ENCODE measurements at places on chromosomes 6 and 20. TPM values are rescaled to one million over a fixed set of nuclear protein-coding genes. Genes with fewer than 3 reads are reported as not detected.

DNA sequence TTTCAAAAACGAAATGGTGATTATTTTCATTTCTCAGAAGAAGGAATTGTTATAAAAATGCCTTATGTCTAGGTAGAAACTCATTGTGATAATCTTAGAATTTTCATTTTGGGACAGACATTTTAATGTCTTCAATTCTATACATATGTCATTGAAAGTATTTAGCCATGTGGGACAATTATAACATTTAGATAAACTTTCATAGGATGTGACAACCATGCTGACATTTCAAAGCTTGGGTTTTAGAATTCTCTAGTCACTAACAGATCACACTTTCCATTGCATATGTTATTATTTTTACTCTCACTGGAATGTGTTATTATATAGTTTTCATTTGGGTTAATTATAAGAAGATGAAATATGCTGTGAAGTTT lies 4.9 kb downstream of the TAGAP start:
- H3K4me1 ChIP-seq, result no peaks in the 10 kb centered on the region
- H3K27ac ChIP-seq, result no peak overlapping the region
- H3K4me3 ChIP-seq, result no peak overlapping the region
- no peak for DNase-seq
- no peaks in the 10 kb centered on the region for H3K36me3 ChIP-seq

GRCh38 chr6:118228886-118229285 lies 319.2 kb upstream of the PLN start:
- no peak overlapping the region for H3K27ac ChIP-seq
- no peak for DNase-seq
- H3K36me3 ChIP-seq, result no peaks in the 10 kb centered on the region

THBD gene
- total RNA-seq, result 0.06 TPM

HLA-DMB gene
- total RNA-seq, result 4.5 TPM

- H3K27me3 ChIP-seq, result no peaks in the 10 kb centered on the region
- no peak for DNase-seq
- H3K36me3 ChIP-seq, result no peaks in the 10 kb centered on the region
- peaks cover 25% of the 10 kb centered on the region for H3K4me1 ChIP-seq
- peak overlapping the region; percentile 73 for H3K4me3 ChIP-seq
Measured at GRCh38 chr6:44263354-44264100, 1.8 kb downstream of the NFKBIE start.

DNA sequence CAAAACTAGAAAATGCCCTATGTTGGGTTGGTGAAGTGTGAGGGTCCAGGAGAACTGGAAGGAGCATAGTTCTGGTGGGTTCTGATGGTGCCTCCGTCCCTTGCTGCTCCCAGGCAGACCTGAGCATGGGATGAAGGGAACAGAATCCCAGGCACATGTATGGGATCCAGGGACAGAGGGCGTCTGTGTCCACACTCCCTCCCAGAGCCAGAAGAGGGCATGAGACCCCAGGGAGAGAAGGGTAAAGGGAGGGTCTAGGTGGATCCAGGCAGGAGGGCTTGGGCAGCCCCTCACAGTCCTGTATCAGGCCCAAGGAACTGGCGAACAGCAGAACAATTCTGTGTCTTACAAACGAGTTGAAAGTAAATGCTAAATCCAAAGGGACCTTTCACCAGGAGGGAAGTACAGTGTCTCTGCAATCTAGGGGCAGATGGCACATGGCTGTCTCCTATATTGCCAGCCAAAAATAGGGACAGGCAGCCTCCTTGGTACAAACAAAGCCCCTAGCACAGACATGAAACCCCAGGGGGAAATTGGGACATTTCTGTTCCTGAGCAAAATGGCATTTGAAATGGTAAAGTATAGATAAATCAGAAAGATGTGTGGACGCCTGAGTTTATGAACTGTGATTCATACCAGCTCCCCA lies 2.5 kb upstream of the BPIFA1 start:
- H3K27ac ChIP-seq, result no peak overlapping the region
- H3K27me3 ChIP-seq, result peaks cover 20% of the 10 kb centered on the region
- DNase-seq, result peak; percentile 61
- no peaks in the 10 kb centered on the region for H3K4me1 ChIP-seq
- H3K4me3 ChIP-seq, result no peak overlapping the region

GRCh38 chr20:9051508-9051907 lies 17.4 kb upstream of the PLCB4 start:
- H3K4me3 ChIP-seq, result no peak overlapping the region
- H3K4me1 ChIP-seq, result no peaks in the 10 kb centered on the region
- no peaks in the 10 kb centered on the region for H3K27me3 ChIP-seq
- no peaks in the 10 kb centered on the region for H3K36me3 ChIP-seq
- H3K27ac ChIP-seq, result no peak overlapping the region

- H3K27ac ChIP-seq, result no peak overlapping the region
- DNase-seq, result no peak
- peak overlapping the region; percentile 1 for H3K4me3 ChIP-seq
- H3K36me3 ChIP-seq, result no peaks in the 10 kb centered on the region
Measured at GRCh38 chr20:33672426-33673113, 1.7 kb downstream of the NECAB3 start.

- no peak overlapping the region for H3K27ac ChIP-seq
- no peaks in the 10 kb centered on the region for H3K4me1 ChIP-seq
- peaks cover 15% of the 10 kb centered on the region for H3K27me3 ChIP-seq
- H3K36me3 ChIP-seq, result no peaks in the 10 kb centered on the region
- no peak for DNase-seq
Measured at GRCh38 chr20:4089756-4090487, 74.6 kb upstream of the RNF24 start.

DNA sequence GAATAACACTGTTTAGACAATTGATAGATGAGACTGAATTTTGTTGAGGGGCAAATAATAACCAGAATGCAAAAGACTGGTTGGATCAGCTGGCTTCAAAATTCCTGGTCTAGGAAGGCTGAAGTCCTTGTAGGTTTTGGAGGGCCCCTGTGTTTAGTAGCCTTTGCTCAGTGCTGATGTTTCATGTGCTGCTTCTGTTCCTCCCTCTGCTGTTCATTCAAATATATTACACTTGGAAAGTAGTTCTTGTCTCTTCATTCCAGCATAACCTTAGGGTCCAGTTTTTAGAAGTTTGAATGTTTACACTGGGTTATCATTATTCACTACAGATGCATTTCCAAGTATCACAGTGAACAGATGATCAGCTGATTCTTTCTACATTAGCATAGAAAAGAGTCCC lies 72.5 kb downstream of the FLRT3 start:
- DNase-seq, result no peak
- no peaks in the 10 kb centered on the region for H3K4me1 ChIP-seq
- H3K36me3 ChIP-seq, result no peaks in the 10 kb centered on the region
- H3K4me3 ChIP-seq, result no peak overlapping the region
- no peak overlapping the region for H3K27ac ChIP-seq

- no peaks in the 10 kb centered on the region for H3K36me3 ChIP-seq
- no peak overlapping the region for H3K4me3 ChIP-seq
- no peaks in the 10 kb centered on the region for H3K4me1 ChIP-seq
- no peak overlapping the region for H3K27ac ChIP-seq
- H3K27me3 ChIP-seq, result no peaks in the 10 kb centered on the region
- DNase-seq, result no peak
Measured at GRCh38 chr6:7202950-7203349, 95.2 kb downstream of the RREB1 start.

DNA sequence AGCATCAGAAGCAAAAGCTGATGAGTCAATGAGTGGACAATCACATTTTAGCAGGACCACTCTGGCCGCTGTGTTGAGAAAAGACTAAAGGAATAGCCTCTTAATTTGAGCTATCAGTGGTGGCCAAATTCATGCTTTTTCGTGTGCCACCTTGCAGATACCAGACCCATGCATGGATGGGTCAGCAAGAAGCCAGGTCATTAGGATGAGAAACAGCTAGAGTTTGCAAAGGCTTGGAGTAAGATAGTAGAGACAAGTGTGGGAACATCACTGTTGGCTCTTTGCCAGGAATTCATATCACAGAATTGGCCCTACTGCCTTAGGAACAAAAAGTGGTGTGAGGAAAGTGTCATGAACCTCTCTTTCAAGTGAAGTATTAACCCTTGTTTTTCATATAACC lies 25.5 kb downstream of the MRAP2 start:
- DNase-seq, result no peak
- H3K27me3 ChIP-seq, result no peaks in the 10 kb centered on the region
- no peaks in the 10 kb centered on the region for H3K36me3 ChIP-seq
- no peak overlapping the region for H3K4me3 ChIP-seq
- no peak overlapping the region for H3K27ac ChIP-seq
- peaks cover 17% of the 10 kb centered on the region for H3K4me1 ChIP-seq

DNA sequence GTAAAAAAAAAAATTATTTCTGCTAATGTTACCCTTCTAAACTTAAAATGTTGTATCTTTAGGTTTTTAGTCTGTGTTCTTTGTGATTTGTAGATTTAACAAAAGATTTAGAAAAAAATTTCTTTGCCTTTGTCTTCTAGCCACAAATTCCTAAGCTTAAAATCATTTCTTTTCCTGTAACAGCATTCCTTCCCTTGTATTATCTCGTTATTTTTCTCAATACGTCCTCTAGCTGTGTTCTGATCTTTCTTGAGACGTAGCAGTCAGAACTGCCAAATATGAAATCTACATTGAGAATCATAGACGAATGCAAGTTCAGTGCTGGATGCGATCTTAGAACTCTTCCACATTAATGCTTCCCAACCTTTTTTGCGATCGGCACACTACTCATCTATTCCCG lies 283.1 kb downstream of the UTRN start:
- no peak for DNase-seq
- H3K4me1 ChIP-seq, result no peaks in the 10 kb centered on the region
- H3K27ac ChIP-seq, result no peak overlapping the region
- no peaks in the 10 kb centered on the region for H3K36me3 ChIP-seq
- H3K27me3 ChIP-seq, result no peaks in the 10 kb centered on the region

LY6G5C gene
- not detected for total RNA-seq

DACT2 gene
- 5.5 TPM for total RNA-seq

DNA sequence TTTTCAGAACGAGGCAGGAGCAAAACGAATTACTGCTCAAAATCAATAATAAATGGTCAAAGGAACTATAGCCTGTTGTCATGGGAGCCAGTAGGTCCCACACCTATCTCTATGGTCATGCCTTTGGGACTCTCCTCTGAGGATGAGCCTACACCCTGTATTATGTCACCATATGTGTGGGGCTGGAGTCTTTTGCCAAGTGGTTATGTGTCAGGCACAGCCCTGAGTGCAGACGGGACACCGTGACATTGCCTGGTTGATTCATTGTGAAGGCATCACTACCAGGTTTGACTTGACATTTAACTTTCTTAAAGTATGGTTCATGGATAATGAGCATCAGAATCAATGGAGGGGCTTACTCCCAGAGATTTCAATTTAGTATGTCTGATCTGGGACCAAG lies 23.6 kb downstream of the BMP6 start:
- no peaks in the 10 kb centered on the region for H3K27me3 ChIP-seq
- H3K4me3 ChIP-seq, result no peak overlapping the region
- no peaks in the 10 kb centered on the region for H3K36me3 ChIP-seq

TRIM15 gene
- total RNA-seq, result not detected

GRCh38 chr20:33113387-33113908 lies 34.0 kb downstream of the BPIFB4 start:
- no peaks in the 10 kb centered on the region for H3K36me3 ChIP-seq
- DNase-seq, result no peak
- H3K27me3 ChIP-seq, result no peaks in the 10 kb centered on the region
- H3K27ac ChIP-seq, result no peak overlapping the region
- H3K4me3 ChIP-seq, result no peak overlapping the region

SLC17A3 gene
- not detected for total RNA-seq
